ENCODE measurements at places on chromosomes 4 and X.

- DNase-seq = no peak
Measured at GRCh38 chrX:152915541-152916241, 17.8 kb downstream of the ZNF185 start.

DNA sequence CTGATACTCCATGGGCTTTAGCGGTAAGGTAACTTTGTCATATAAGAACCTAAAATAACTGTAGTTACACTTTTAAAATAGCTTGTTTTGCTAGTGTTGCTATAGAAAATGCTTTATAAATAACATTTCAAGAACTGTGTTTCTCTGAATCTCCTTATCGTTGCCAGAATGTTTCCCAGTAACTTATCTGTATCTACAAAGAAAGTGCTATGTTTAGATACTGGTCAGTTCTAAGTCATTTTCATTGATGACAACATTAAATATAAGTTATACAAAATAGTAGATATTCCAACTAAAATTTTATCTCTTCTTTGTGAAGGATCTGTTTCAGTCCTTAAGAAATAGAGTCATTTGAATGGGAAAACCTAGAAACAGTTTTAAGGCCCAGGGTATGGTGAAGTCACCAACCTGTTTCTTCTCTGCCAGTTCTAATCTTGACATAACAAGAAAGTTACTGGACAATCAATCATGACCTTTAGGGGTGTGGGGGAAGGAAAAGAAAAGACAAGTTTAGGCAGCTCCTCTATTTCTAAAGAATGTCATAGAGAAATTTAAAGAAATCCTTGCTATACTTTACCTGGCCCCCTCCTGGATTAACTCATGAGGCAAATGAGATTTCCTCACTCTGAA lies 425.9 kb downstream of the RPA4 start:
- no peak for DNase-seq

DNA sequence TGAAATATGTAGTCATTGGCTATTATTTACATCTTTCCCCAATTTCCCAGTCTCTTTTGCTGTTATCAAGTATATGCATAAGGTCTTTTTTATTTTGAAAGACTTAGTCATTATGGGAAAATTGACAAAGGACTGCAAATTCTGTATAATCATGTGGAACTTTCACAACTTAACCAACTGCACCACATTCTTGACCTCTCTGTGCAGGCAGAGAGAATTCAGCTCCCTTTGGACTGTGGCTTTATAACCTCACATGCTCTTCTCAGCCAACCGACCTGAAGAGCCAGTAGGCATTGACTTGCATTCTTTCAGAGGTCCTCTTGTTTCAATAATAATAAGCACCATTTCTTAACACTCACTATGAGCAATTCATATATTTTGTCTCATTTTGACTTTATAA lies 66.9 kb downstream of the ANXA3 start:
- no peak for DNase-seq

DNA sequence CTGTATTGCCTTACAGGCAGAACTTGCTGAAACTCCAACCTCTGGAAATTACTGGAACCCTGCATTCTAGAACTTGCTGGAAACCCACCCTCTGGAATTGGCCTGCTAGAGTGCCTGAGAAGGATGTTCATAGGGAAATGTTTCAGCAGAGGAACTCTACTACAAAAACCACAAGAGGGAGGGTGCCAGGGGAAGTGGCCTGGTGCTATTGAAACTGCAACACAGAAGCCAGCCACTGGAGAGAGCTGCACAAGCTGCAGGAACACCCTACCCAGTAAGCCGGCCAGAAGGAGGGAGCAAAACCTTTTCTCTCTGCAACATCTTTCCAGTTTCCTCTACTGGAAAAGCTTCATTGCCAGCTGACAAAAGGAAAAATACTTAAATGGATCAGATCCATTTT lies 2.5 kb upstream of the BRWD3 start:
- DNase-seq = peak; percentile 32

DNA sequence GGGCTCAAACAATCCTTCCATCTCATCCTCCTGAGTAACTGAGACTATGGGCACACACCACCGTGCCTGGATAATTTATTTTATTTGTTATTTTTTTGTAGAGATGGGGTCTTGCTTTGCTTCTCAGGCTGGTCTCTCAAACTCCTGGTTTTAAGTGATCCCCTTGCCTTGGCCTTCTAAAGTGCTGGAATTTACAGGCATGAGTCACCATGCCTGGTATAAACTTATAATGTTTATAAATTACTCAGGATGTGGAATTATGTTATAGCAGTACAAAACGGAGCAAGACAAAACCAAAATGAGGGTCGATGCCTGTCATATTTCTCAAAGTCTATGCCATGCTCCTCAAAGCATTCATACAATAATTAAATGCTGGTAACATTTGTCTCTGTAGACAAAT lies 29.8 kb upstream of the TEX13C start:
- no peak for DNase-seq

GRCh38 chrX:41009850-41010846 lies 75.1 kb upstream of the USP9X start:
- DNase-seq = peak; percentile 55

DNA sequence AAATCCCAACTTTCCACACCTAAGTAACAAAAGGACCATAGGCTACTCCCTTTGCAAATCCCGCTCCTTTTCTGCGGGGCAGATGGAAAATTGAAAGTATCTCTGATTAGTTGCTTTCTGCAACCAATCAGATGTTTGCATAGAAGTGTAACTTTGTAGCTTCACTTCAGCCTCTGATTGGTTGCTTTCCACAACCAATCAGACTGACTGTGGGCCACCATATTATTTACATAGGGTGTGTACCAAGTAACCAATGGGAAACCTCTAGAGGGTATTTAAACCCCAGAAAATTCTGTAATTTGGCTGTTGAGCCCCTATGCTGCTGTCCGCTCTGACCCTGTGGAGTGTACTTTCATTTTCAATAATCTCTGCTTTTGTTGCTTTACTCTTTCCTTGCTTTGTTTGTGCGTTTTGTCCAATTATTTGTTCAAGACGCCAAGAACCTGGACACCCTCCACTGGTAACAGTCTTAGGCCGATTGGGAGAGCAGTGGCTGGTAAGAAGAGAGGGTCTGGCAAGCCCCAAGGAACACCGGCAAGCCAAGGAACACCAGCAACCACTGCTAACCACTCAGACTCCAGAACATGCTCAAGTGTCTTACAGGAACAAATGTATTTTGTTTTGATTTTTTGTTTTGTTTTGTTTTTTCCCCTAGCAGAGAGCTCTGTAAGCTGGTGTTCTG lies 125.5 kb upstream of the MAP3K15 start:
- DNase-seq = no peak

- peak; percentile 6 for DNase-seq
Measured at GRCh38 chr4:54657551-54658251, at the start of gene KIT. Gene KIT (plus strand): TSS chr4:54657957. CDS start chr4:54658015, 58 bp downstream.

DNA sequence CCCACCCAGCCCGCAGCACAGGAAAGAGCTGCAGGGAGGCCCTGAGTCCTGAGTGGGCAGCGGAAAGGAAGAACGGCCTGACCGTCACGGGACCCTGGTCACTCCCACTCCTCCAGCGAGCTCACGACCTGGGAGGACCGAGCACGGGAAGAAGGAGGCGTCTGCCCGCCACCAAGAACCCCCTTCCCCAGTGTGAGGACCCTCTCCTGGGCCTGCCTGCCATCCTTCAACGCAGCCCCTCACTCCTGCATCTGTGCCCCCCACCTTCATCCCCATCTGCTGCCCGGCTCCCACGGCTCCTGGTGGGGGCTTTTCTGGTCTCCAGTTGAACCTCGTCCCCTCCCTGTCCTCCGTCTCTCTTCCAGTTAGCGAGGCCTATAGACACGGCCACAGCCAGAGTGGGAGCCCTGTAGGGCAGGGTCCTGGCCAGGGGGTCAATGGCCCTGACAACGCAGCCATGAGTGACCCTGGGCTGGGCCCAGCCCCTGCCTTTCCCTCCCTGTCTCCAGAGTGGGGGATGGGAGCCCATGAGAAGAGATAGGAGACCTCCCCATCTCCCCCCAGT lies 41.3 kb upstream of the MXD4 start:
- DNase-seq = no peak

GRCh38 chrX:11628399-11628798 lies 37.3 kb downstream of the ARHGAP6 start:
- DNase-seq = no peak

DNA sequence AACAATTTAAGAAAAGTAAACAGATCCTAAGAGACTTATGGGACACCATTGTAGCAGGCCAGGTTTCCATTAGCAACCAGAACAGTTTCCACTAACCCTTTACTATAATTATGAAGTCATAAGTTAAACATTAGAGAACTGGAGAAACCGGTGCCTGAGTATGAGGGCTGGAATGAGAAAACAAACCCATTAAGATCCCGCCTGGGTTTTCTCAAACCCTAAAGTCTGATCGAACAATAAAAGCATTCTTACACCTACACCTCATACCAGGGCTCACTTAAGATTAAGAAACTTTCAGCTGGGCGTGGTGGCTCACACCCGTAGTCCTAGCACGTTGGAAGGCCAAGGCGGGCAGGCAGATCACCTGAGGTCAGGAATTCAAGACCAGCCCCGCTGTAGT lies 13.7 kb upstream of the DHX15 start:
- DNase-seq = no peak

DNA sequence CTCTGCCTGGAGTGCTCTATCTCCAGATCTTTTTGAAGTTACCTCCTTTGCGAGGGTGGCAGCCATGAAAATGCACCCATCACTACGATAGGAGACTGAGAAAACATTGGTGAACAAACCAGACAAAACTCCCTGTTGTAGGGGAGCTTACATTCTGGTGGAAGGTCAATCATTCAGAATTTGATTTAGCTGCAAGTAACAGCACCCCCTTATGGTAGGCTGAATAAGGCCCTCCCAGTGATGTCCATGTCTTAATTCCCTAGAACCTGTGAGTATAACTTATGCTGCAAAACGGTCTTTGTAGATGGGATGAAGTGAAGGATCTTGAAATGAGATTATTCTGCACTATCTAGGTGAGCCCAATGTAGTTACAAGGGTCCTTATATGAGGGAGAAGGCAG lies 5.6 kb upstream of the TEC start:
- DNase-seq = no peak

GRCh38 chr4:85726555-85726954 lies 251.6 kb downstream of the ARHGAP24 start:
- DNase-seq = no peak

GRCh38 chrX:20522420-20522819 lies 255.7 kb upstream of the RPS6KA3 start:
- DNase-seq = no peak

GRCh38 chr4:10960389-10960788 lies 275.8 kb upstream of the CLNK start:
- DNase-seq = no peak

All from central memory CD4-positive, alpha-beta T cell (primary cell).